MG63 (cell line): ENCODE measurements at places on chromosomes 11 and 22. TPM values are rescaled to one million over a fixed set of nuclear protein-coding genes. Genes with fewer than 3 reads are reported as not detected.

GRCh38 chr22:41976070-41976901 is 7.0 kb downstream of the SEPTIN3 start:
- peak; percentile 31 for DNase-seq

CRYBB3 gene
- total RNA-seq: 5.1 TPM in 1 of 2 replicates, not detected in the other

ARHGAP20 gene
- 0.02 TPM in 1 of 2 replicates, not detected in the other for total RNA-seq

PTPRCAP gene
- not detected in 2 replicates for total RNA-seq

ZBTB16 gene
- total RNA-seq: not detected in 2 replicates

GRCh38 chr11:106785913-106786650 is 232.2 kb downstream of the GUCY1A2 start:
- DNase-seq: no peak

GRCh38 chr11:68028802-68029545 is 1.5 kb upstream of the NDUFS8 start:
- DNase-seq: peak; percentile 49

DNA sequence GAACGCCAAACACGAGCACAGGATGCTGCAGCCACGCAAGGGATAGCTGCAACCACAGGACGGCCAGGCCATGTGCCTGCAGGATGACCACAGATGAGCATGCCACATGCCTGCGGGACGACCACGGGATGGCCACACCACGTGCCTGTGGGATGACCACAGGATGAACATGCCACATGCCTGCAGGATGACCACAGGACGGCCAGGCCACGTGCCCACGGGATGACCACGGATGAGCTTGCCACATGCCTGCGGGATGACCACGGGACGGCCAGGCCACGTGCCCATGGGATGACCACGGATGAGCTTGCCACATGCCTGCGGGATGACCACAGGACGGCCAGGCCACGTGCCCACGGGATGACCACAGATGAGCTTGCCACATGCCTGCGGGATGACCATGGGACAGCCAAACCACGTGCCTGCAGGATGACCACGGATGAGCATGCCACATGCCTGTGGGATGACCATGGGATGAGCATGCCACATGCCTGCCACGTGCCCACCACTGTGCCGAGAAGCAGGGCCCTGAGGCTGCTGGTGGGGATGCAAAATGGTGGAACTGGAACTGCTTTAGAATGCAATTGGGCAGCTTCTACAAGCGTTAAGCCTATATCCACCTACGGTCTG is 12.8 kb upstream of the MOB2 start:
- DNase-seq: no peak

DNA sequence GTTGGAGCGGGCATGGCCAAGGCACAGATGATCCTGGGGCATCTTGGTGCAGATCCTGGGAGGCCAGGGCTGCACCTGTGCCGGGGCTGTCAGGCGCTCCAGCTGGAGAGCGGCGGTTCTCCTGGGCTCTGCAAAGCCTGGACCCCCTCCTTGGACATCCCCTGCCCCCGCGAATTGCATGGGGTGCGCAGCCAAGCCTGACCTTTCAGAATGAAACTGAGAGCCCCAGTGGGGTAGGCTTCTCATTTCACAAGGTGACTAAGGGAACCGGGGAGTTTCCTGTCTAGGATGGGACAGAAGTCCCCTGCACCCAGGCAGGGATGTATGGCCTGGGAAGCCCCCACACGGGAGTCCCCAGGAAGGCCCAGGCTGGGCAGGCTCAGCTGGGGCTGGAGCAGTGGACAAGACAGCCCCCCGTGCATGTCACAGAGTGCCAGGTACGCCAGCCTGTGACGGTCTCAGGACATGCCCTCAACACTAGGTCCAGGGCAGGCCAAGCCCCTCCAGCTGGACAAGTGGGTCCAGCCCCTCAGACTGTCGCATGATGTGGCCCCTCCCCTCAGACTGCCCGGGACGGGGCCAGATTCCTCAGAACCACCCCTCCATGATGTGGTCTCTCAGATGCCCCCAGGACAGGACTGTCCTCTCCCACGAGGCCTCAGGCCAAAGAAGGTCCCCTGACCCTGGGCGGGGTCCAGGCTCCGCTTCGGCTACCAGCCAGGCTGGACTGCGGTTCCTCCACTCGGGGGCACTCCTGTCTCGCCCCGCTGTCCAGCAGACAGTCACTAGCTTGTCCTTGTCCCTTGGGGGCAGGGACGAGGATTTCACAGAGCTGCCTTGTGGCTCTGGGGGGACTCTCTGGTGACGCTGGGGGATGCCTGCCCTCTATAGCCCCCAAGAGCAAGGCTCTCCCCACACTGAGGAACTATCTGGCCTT is 2.3 kb downstream of the LSP1 start:
- no peak for DNase-seq
